ENCODE measurements at places on chromosomes 4 and X.

DNA sequence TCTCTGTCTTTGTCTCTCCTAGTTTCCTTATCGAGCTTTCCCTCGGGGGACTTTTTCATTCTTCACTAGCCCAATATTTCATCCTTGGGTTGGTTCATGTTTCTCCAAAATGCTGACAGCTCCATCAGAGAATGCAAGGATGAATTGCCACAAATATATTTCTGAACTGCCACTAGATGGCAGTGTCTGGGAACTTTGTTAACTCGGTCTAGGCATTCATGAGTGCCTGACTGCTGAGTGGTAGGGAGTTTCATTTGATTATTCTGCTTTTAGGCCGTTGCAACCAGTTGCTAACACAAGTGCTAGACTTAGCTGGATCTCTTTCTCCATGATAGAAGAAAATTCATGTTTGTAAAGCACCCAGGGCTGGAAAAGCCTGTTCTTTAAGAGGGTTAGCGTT lies 73.5 kb upstream of the RAP2C start:
- DNase-seq: no peak

DNA sequence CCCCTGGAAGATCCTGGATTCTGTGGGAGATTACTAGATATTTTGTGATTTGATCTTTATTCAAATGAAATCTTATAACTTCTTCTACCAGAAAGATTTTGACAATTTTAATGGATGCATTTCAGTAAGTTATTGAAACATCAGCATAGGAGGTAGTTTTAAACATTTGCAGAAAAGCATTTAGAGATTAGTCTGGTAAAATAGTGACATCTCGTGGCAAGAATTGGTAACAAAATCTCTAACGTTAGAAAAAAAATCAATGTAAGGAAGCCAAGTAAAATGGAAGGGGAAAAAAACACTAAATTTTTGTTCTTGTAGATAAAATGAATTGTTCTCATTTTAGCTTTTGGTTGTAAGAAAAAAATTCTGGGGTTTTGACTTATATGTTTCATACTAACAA lies 73.3 kb downstream of the TASL start:
- no peak for DNase-seq

DNA sequence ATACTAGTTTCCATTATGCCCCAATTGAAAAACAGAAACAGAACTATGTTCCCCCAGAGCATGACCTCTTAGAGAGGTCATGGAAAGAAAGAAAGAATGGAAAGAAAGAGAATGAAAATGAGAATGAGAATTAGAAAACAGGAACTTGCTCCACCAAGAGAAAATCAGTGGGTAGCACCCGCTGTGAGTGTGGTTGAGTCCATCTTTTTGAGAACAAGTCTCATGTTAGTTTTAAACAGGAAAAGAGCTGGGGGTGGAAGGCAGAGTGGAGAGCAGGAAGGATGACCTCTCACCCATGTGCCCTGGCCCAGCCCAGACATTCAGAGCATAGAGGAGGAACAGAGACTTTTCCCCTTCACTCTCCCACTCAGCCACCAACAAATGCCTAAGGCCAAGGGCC lies 4.9 kb downstream of the GSX2 start:
- no peak for DNase-seq

- DNase-seq: no peak
Measured at GRCh38 chrX:121102101-121102500, 54.7 kb downstream of the GLUD2 start.

DNA sequence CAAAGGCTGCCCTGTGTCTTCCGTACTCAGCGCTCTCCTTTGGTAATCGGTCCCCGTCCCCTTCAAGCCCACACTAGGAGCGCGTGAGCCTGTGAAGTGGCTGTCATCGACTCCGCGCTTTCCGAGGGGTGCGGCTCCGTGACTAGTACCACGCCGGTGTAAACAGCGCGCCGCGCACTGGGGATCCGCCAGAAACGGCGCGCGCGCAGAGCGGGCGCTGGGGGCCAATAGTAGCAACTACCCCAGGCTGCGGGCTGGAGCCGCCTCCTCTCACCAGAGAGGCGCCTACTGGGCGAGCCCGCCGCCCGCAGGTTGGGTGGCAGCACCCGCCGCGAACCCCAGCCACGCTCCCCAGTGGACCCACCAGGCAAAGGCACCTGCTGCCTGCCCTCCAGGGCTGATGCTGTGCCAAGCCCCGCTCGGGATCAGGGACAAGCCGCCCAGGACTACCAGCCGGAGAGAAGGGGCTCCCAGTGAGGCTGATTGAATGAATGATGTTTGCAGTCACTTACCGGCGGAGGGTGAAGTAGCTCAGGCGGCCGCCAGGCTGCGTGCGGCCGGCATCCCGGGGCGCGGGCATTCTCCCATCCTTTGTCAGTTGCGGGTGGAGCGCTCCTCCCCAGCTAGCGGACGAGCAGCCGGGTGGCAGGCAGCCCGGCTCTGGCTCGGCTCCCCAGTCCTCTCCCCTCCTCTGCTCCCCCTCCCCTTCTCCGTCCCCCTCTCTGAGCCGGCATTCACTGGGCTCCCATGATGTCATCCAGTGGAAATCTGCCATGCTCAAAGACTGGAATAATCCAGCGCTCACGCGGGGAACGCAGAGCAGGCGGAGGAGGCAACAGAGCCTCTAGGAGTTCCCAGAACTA lies 370.3 kb upstream of the SMIM31 start:
- DNase-seq: peak; percentile 16

GRCh38 chr4:24809376-24809775 lies 14.0 kb downstream of the SOD3 start:
- DNase-seq: no peak

DNA sequence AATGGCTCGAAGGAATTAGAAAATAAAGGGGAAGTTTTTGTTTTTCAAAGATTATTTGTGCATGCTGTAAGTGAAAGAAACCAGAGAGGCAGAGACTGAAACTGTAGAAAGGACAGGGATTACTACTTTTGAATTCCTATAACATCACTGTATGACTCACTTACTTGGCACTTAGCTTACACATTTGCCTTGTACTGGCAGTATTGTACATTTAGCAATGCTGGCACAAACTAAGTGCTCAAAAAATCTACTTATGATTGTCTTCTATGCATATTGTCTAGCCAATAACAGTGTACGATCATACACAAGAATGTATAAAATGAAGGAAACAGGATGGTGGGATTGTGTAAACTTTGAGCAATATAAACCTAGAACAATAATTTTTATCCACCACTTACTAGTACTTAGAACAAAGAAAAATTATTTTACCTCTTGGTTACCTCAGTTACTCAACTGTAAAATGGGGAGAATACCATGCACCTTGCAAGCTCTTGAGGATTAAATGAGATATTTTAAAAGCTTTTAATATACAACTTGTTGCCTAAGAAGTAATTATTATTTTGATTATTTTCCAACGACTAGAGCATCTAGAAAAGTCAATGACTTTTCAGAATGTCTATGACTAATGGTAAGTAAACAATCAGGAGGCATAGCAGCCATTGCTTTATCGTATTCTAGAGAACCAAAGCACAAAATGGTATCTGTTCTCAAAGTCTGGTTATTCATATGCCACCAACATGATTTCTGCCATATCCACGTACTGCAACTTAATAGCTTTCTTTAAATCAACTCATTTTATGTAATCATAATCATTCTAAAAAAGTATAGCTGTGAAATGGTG lies 4.7 kb downstream of the FAM120C start:
- DNase-seq: no peak

DNA sequence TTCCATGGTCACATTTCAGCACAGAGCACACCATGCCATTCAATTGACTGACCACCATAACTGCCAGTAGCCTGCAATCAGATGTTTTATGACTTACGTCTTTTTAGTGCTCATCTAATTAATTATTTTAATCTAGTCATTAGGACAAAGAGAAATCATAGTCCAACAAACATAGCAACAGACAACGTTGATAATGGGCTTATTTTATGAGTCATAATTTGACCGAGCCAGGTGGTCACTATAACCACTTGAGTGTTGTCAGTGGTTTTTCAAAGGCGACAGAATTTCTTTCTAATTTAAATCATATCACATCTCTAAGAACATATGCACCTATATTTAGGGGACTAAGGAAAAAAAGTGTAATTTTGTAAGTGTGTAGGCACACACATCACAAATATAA lies 1.9 kb downstream of the SEC24D start:
- no peak for DNase-seq

DNA sequence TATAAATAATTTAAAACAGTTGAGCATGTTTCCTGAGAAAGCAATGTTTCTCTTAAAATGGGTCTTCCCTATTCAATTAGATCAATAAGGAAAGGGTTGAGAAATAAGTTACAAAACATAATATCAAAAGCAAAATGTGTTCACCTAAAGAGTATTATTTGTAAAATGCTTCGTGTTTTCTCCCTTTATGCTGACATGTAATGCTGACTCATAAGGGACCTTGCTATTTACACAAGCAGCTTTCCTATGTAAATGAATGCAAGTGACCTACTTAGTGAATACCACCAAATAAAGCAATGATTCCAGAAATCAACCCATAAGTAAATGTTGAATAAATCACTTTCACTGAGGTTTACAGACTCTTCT lies 91.5 kb downstream of the ELOVL6 start:
- no peak for DNase-seq

GRCh38 chr4:90128961-90129495 lies 1.8 kb downstream of the CCSER1 start:
- DNase-seq: no peak

- DNase-seq: no peak
Measured at GRCh38 chr4:79653871-79654270, 245.8 kb upstream of the GK2 start.

GRCh38 chr4:7828793-7829301 lies 110.8 kb downstream of the AFAP1 start:
- no peak for DNase-seq

DNA sequence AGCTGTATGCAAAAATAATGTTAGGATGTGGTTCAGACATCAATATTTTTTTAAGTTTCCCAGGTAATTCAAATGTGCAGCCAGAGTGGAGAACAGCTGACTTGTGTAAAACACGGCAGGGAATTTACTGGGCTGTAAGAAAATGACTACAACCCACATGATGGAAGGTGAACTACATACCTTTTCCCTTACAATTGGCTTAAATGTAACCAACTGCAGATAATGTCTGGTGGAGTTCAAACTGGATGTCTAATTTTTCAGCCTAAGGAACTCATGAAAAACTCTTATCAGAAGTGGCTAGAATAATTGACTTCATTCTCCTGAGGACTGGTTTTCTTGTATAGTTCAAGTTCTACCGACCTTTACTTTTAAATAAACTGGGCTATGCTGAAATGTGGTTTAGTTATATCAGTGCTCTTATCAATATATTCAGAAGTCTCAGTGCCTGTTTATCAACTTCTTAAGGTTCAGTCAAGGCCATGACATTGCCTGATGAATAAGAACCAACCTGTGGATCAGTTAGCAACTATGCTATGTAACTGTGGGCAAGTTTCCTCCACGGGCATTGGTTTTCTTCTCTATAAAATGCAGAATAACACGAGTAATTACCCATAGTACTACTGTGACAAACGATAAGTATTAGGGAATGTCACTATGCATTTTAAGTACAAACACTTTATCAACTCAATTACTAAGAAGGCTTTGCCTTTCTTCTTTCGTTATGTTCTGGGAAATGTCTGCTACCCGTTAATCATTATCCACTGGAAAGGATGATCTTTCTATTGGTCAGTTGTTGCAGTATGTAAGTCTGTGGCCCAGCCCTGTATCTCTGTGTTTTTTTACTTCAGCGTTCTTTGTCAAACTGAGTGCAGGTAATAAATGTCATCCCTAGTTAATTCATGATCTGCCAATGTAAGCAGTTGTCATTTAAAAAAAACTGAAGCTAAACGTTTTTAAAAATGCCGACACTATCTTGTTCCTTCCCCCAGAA lies 181.6 kb downstream of the PCDH7 start:
- DNase-seq: no peak

Measured in activated T-cell treated with anti-CD3 and anti-CD28 coated beads, Interleukin-2, amount 50 U/mL, for 48 hours (primary cell).